ENCODE measurements at places on chromosomes 5 and 9.

GRCh38 chr5:1103505-1104326, 8.1 kb downstream of the SLC12A7 start:
- no peaks in the 10 kb centered on the region for H3K27me3 ChIP-seq
- no peaks in the 10 kb centered on the region for H3K36me3 ChIP-seq
- H3K4me3 ChIP-seq = peak overlapping the region; percentile 17

- DNase-seq = no peak
- peak overlapping the region; percentile 94 for H3K27ac ChIP-seq
- H3K4me3 ChIP-seq = peak overlapping the region; percentile 87
- H3K27me3 ChIP-seq = no peaks in the 10 kb centered on the region
- H3K36me3 ChIP-seq = peaks cover 24% of the 10 kb centered on the region
Observed at GRCh38 chr5:139481122-139481533, 1.4 kb downstream of the STING1 start.

DNA sequence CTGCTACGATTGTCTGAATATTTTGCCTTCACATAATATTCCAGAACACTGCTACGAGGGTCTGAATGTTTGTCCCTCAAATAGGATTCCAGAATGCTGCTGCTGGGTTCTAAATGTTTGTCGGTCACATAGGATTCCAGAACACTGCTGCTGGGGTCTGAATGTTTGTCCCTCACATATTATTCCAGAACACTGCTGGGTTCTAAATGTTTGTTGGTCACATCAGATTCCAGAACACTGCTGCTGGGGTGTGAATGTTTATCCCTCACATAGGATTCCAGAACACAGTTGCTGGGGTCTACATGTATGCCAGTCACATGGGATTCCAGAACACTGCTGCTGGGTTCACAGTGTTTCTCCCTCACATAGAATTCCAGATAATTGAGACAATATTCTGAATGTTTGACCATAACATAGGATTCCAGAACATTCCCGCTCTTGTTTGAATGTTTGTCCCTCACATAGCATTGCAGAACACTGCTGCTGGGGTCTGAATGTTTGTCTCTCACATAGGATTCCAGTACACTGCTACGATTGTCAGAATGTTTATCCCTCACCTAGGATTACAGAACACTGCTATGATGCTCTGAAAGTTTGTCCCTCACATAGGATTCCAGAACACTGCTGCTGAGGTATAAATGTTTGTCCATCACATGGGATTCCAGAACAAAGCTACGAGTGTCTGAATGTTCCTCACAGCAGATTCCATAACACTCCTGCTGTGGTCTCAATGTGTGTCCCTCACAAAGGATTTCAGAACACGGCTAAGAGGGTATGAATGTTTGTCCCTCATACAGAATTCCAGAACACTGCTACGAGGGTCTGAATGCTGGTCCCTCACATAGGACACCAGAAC, 201.8 kb downstream of the FOXD4L6 start:
- H3K27ac ChIP-seq = no peak overlapping the region
- no peaks in the 10 kb centered on the region for H3K36me3 ChIP-seq
- H3K4me3 ChIP-seq = no peak overlapping the region
- H3K4me1 ChIP-seq = no peaks in the 10 kb centered on the region
- H3K27me3 ChIP-seq = no peaks in the 10 kb centered on the region

DNA sequence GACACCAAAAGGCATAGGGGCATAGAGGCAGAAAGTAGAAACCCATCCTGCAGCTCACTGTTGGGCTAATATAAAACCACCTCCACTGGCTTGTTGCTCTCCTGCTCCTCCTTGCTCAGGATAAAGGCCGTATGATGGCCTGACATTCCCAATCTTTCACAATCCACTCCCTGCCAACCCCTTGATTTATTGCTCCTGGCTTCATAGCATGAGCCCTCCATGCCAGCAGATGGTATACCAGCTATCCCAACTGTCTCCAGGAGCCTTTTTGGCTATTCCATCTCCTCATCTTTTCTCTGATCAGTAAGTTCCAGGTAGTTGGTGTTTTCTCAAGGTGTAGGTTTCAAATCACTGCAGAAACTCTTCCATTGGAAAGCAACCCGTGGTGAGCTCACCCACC, 128.8 kb downstream of the EGFLAM start:
- no peaks in the 10 kb centered on the region for H3K4me1 ChIP-seq
- H3K4me3 ChIP-seq = no peak overlapping the region
- no peak overlapping the region for H3K27ac ChIP-seq
- no peaks in the 10 kb centered on the region for H3K27me3 ChIP-seq

- H3K27ac ChIP-seq = no peak overlapping the region
- H3K4me3 ChIP-seq = no peak overlapping the region
- H3K27me3 ChIP-seq = no peaks in the 10 kb centered on the region
- H3K36me3 ChIP-seq = no peaks in the 10 kb centered on the region
- no peak for DNase-seq
Observed at GRCh38 chr5:75366787-75367186, 29.8 kb downstream of the HMGCR start.

GRCh38 chr5:2912741-2913140, 161.3 kb upstream of the IRX2 start:
- no peaks in the 10 kb centered on the region for H3K36me3 ChIP-seq
- no peak overlapping the region for H3K4me3 ChIP-seq
- H3K27me3 ChIP-seq = no peaks in the 10 kb centered on the region
- DNase-seq = no peak
- H3K27ac ChIP-seq = no peak overlapping the region

DNA sequence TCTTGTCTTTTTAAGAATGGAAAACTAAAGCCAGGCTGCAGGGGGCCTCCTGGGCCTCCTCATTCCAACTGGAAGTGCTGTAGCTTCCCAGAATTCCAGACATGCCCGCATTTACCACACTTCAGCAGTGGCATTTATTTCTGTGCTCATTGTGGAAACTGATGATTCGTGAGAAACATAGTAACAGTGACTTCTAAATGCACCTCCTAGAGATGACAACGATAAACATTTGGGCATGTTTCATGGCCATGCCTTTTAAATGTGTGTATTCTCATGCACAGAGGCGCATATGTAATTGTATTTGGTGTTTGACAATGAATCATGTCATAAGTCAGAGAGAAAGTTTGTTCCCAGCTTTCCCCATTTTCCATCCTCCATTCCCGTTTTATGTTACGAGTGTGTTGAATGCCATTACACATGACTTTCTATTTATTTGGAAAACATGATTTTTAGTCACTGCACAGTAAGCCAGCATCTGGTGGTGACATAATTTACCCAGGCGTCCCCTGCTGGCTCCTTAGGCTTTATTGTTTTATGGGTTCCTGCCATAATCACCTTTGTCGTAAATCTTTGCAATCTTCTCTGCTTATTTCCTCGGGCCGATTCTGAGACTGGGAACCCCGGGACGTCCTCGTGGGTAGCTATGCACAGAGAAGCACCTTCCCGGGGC, 68.8 kb upstream of the FCN2 start:
- no peak overlapping the region for H3K4me3 ChIP-seq
- no peak overlapping the region for H3K27ac ChIP-seq
- peaks cover 2% of the 10 kb centered on the region for H3K4me1 ChIP-seq
